ENCODE measurements at places on chromosomes 7 and 10. TPM values are rescaled to one million over a fixed set of nuclear protein-coding genes. Genes with fewer than 3 reads are reported as not detected.

- DNase-seq: no peak
Measured at GRCh38 chr7:69654849-69655707, 56.8 kb downstream of the AUTS2 start.

- peak; percentile 79 for DNase-seq
Measured at GRCh38 chr10:4807761-4808507, 18.1 kb upstream of the AKR1E2 start.

UPK3B gene
- polyA plus RNA-seq: 0.02 TPM

DNA sequence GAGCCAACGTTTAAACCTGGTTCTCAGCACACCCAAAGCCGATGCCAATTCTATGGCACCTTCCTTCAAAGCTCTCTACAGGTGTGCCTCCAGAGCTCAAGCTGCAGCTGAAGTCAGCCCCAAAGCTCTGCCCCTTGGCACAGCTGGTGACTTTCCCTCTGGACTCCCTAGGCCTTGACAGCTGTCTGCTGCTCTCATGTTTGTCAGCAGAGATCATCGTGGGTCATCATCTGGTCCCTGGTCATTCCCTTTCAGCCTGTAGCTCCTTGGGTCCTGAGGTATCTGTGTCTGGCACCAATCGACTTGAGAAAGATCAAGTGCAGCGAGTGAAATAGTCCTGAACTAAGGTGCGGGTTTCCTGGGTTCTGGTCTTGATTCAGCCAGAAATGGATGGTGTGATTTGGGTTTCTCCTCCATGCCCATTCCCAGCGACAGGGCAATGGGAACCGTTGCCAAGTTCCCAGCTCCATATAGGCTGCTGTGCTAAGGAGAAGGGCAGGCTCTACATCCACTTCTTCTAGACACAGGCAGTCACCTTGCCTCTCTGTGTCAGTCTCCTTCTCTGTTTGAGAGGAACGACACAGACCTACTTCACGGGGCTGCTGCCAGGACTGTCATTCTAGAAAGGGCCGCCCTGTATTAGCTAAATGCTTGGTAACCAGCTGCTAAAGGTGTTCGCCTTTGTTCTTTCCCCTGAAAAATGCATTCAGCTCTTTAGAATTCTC lies 3.6 kb downstream of the PKD1L1 start:
- no peak for DNase-seq

- no peak for DNase-seq
Measured at GRCh38 chr10:29881336-29881771, 178.0 kb downstream of the JCAD start.

ASAH2 gene
- 0.45 TPM for polyA plus RNA-seq

DNA sequence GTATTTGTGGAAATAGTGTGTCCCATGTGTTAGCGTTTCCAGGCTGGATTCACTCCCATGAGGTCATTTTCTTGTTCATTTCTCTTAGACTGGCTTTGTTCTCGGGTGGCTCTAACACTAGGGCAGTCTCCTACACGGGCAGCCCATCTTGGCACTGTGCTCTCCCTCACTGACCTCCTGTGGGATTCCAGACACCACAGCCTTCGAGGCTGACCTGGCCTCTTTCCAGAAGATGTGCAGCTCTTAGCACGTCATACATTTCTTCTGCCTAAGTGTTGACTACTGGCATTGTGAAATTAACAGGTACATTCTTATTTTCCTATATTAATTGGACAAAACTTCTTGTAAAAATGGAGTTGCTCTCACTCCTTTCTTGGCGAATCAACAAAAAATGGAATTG lies 72.8 kb downstream of the INSYN2A start:
- no peak for DNase-seq

GRCh38 chr10:131758062-131758938 lies 142.5 kb upstream of the PPP2R2D start:
- no peak for DNase-seq

DNA sequence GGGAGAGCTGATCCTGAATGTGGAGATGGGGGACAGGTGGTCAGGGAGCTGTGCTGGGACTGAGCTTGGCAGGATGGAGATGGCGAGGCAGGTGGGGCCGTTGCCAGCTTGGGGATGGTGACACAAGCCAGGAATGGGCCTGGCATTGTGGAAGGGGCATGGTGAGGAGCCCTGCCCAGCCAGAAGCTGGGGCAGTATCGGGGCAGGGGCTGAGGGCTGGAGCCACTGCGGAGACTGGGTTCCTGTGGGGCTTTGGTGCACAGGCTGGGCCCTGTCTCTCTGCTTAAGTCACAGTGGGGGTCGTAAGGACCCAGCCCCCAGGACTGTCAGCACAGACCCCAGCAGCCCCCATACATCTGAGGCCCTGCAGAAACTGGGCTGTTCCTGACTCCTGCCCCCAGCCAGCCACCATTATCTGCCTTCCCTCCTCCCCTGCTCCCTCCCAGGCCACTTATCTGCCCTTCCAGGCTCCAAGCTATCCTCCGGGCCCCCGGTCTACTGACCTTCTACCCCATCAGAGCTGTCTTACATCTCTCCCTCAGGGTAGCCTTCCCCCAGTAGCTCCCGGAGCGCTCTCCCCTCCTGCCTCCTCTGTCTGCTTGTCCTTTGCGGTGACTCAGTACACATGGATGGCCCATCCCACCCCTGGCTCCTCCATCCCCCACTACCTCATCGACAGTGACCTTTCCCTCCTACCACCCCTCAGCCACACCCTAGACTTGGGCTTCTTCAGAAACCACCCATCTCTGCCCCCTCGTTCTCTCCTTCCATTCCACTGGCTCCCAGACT lies 44.2 kb downstream of the PPIF start:
- DNase-seq: no peak

- DNase-seq: no peak
Measured at GRCh38 chr10:49008505-49009198, 69.0 kb upstream of the LRRC18 start.

SFRP5 gene
- not detected for polyA plus RNA-seq

DNA sequence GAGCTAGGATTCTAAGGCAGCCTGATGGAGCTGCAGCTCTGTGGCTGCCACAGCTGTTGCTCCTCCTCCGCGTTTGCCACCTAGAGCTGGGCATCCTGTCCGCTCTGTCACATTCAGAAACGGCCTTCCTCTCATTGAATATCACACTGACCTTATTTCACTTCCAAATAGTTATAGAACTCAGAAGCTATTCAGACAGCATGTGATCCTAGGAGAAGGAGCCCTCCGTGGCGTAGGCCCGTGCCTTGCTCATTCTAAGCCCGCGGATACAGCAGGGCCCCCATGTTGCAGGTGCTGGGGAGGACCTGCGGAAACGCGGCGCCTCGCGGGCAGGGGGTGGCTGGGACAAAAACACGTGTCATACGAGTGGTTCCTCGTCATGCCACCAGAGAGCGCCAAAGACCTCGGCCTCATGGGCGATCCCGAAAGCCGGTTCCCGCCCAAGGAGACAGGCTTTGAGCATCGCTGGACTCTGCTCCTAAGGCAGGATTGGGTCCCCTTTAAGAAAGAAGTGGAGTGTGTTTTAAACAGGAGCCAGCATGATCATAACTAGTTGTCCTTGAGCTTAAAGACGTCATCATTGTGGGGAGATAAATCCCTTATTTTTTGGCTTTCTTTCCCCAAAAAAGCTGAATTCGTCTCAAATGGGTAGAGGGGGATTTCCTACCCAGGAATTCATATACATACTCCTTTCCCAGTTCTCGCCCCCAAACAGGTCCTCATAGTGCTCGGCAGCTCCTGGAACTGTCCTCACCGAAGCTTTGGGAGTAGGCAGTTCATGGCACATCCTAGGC lies 17.9 kb upstream of the FIGNL1 start:
- peak; percentile 50 for DNase-seq

DNA sequence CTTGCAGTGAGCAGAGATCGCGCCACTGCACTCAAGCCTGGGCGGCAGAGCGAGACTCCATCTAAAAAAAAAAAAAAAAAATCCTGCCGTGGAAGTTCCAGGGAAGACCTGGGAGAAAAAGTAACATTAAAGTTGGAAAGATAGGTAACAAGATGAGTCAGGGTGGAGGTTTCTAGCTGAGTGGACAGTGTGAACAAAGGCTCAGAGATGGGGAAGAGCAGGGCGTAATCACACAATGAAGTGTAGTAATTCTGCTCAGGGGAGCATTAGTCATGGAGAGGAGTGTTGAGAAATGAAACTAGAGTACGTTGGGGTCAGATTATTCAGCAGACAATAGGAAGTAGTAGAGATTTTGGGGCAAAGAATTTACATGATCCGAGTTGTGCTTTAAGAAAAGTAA lies 21.6 kb upstream of the WASL start:
- DNase-seq: peak; percentile 97

DNA sequence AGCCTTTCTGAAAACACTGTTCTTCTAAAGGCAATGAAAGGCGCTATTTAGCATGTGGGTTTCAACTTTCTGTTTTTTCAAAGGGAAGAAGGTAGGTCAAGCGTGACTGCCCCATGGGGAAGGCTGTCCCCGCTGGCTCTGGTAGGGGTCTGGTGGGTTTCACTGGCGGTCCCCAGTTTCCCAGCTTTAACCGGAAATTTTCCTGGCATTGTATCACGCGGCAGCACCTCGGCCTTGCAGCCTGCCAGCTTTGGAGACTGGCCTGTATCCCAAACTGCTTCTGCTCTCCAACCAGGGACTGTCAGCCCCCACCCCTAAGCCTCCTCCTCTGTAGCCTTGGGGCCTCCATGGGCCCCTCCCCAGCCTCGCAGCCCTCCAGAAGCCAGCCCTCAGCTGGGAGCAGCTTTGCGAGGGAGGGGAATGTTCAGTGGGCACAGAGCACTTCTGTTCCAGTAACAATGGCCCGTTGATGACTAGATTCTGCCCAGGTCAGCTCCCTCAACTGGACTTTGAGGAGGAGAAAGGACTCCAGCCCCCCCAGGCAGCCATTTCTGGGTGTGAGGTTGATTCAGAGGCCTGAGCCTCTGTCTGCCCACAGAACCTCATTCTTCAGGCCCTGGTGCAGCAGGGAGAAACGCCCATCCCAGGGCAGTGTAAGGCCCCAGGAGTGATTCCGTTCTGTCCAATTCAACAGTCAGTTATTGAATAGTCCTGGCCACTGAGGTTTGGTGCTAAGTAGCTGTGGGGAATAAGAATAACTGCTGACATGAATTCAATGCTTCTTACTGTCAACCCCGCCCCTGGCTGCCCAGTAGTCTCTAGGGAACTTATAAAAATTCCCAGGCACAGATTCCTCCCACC lies 17.1 kb downstream of the CHST3 start:
- peak; percentile 60 for DNase-seq

PALD1 gene
- polyA plus RNA-seq: 0.01 TPM

FXYD4 gene
- polyA plus RNA-seq: not detected

- no peak for DNase-seq
Measured at GRCh38 chr7:47347816-47348385, 234.0 kb downstream of the TNS3 start.

TMEM139 gene
- 24.8 TPM for polyA plus RNA-seq

- no peak for DNase-seq
Measured at GRCh38 chr7:69817841-69818635, 219.8 kb downstream of the AUTS2 start.

DNA sequence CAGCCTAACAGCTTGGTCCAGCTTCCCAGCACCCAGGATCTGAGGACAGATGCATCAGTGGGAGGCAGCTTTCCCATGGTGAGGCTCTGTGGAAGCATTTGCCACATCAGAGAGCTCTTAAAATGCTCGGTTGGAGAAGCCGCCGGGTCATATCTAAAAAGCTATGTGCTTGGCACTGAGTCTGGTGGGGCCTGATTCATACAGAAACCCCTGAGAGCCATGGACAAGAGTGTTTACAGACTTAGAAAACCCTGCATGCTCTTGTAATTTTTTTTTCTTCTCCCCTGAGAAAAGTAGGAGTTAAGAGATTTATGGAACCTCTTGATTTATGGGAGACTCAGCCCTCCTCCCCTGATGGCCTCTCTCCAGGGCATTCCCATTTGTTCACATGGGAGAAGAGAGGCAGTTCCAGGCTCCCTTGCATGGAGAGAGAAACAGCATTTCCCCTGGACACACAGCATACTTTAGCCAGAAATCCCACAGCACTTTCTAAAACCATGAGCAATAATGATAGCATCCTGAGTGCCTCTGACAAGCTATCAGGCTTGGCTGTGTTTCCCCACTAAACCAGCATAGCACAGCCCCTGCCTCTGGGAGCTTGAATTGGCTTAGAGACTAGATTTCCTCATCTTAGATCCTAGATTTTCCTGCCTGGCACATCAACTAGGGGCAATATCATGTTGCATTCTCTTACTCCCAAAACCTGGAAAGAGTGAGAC lies 322.1 kb upstream of the AUTS2 start:
- no peak for DNase-seq

PRLHR gene
- polyA plus RNA-seq: not detected

DNA sequence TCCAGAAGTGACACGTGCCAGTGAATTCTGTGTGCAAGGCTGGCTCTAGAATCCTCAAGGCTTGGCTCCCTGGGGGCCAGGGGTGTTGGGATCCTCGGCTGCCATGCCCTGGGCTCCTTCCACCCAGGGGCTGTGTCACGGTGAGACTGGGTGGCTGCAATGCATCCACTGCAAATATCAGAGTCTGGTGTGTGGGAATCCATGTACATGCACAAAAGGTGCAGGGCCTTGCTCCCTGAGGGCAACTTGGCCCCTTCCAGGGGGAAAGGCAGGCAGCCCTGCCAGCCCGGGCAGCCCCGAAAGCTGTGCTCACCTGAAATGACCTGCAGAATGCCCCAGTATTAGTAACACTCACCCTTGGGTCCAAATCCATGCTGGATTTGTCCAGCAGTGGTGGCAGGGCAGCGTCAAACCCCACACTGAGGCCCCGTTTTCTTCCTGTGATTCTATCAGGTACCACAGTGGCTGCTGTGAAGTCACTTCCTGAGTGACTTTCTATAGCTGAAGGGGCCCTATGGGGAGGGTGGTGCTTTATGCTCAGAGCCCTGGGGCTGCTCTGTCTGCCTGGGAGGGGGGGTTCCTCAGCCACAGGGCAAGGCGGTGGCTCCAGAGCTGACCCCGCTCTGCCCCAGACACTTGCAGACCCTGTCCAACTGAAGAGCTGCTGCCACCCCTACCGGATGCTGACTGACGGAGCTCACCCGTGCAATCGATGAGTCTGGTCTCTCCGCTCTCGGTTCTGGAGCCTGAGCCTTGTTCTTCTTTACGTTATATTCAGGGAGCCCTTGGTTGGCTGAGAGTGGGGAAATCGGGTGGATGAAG lies 317.7 kb downstream of the GLRX3 start:
- no peak for DNase-seq

FGFR2 gene
- 21.9 TPM for polyA plus RNA-seq

DNA sequence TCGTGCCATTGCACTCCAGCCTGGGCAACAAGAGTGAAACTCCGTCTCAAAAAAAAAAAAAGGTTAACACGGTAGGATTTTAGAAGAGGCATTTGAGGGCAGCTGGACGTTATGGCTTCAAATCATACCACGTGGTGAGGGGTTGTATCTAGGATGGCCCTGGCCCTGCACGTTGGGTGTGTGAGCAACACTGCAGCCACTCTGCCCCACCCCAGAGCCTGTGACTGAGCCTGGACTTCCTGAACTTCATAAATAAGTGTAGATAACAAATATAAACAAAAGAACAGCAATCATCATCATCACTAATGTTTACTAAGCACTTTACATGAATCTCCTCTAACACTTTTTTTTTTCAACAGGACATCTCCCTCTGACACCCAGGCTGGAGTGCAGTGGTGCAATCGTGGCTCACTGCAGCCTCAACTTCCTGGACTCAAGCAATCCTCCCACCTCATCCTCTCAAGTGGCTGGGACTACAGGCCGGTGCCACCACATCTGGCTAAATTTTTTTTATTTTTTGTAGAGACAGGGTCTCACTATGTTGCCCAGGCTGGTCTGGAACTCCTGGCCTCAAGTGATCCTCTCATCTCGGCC lies 169.5 kb upstream of the FRMD4A start:
- no peak for DNase-seq

GRCh38 chr7:42262964-42263363 lies 26.0 kb upstream of the GLI3 start:
- peak; percentile 74 for DNase-seq

GRCh38 chr10:112173206-112173605 lies 10.4 kb downstream of the GPAM start:
- DNase-seq: no peak
